ENCODE measurements at places on chromosomes 3 and 15.

GRCh38 chr3:181912384-181912783 lies 200.7 kb downstream of the SOX2 start:
- DNase-seq, result no peak

DNA sequence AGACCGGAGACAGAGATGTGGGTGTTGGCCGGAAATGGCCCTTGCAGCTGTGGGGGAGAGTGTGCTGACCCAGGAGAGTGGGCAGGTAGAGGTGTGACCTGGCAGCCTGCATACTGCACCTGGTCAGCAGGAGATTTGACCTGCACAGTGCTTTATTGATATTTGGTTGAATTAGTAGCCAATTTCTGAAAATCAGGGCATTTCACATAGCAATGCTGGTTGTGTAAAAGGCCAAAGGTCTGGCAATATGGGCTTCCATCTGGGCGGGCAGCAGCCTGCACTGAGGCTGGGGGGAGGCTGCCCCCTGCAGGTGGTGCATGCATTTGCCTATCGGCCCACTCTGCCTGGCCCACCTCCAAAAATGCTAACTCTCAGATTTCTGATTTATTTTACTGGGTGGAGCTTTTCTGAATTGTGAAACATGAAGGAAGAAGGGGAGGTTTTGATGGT lies 9.4 kb upstream of the MGLL start:
- DNase-seq, result peak; percentile 83

GRCh38 chr3:196177567-196177966 lies 33.6 kb downstream of the ZDHHC19 start:
- DNase-seq, result no peak

DNA sequence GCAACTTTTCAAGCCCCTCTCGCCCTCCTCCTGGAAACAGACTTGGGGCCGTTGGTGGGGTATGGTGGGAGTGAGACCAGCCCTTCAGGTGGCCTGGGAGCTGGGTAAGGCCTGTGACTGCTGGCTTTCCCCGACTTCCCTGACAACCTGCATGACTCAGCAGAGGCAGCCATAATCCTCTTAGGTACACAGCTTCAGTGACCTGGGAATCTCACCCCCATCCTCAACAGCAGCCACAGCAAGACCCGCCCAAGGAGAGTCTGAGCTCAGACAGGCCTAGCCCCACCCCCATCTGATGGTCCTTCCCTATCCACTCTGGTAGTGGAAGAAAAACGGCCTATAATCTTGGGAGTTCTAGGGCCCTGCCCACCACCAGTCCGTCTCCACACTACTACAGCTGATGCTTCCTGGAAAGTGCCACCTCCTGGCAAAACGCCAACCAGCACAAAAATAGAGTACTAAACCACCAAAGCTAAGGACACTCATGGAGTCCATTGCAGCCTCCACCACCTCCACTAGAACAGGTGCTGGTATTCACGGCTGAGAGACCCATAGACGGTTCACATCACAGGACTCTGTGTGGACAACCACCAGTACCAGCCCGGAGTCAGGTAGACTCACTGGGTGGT lies 13.1 kb upstream of the SLC27A2 start:
- DNase-seq, result no peak

GRCh38 chr3:30129765-30130164 lies 476.6 kb upstream of the TGFBR2 start:
- no peak for DNase-seq

DNA sequence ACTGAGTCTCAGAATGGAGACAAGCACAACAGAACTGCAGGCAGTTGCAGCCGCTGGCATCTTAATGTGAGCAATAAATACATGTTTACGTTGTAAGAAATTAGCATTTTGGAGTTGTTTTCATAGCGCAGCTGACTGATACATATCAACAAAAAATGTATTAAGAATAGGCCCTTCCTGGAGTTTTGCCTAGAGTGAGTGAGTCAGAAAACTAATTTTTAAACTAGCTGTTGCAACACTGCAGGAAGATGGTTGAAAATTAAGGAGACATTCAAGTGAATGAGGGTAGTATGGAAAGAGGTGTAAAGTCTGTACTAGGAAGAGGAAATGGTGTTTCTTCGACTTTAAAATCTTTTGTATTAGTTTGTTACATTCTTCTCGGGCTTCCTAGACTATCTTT lies 39.6 kb upstream of the TIMP4 start:
- peak; percentile 79 for DNase-seq

DNA sequence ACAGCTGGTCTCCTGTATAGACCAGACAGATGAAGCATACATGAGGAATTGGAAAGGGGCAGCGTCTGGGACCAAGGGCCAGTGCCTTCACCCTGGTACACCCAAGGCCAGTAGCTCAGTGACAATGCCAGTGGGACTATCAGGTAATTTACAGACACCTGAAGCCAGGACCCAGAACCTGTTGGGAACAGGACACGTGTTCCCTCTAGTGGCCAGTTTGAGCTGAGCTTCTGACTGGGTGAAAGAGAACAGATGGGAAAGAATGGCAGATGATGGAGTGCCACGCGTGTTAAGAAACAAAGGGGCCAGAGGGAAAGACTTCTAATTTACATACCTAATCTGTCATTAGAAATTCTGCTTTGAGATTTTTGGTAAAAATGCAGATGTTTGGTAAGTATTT lies 5.1 kb upstream of the SLC25A38 start:
- DNase-seq, result peak; percentile 47

GRCh38 chr15:79957741-79958140 lies 13.3 kb downstream of the BCL2A1 start:
- no peak for DNase-seq

DNA sequence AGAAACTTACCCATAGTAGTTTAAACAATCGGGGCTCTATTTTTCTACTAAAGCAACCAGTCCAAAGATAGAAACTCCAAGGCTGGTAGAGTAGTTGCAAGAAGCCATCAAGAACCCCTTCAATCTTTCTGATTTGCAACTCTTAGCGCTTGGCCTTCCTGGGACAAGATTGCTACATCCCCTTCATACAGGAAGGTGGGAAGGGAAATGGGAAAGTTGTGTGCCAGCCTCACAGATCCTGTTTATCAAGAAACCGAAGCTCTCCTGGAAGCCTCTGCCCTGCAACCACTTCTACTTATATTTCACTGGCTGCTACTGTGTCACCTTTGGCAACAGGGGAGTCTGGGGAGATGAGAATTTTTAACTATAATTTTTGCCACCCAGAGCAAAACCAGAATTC lies 46.2 kb downstream of the OSBPL10 start:
- DNase-seq, result no peak
